Activated CD8-positive, alpha-beta T cell treated with anti-CD3 and anti-CD28 coated beads for 36 hours (primary cell): ENCODE measurements at places on chromosomes 6 and 20. TPM values are rescaled to one million over a fixed set of nuclear protein-coding genes. Genes with fewer than 3 reads are reported as not detected.

TBX18 gene
- total RNA-seq, result not detected

ABT1 gene
- total RNA-seq, result 27.7 TPM

CST4 gene
- total RNA-seq, result not detected

PBOV1 gene
- not detected for total RNA-seq

RIPPLY2 gene
- total RNA-seq, result not detected

CCN2 gene
- not detected for total RNA-seq

MYL9 gene
- total RNA-seq, result not detected

HLA-DPB1 gene
- total RNA-seq, result 12.3 TPM

HLA-DRA gene
- 8.6 TPM for total RNA-seq

PPT2 gene
- total RNA-seq, result 21.7 TPM

SYTL3 gene
- total RNA-seq, result 151 TPM

TNXB gene
- total RNA-seq, result 1.8 TPM

MAP7 gene
- total RNA-seq, result 0.67 TPM

BACH2 gene
- 66.9 TPM for total RNA-seq

HSF2 gene
- total RNA-seq, result 22.4 TPM

RAD21L1 gene
- 0.25 TPM for total RNA-seq

KIF6 gene
- total RNA-seq, result 0.13 TPM

SASH1 gene
- 0.05 TPM for total RNA-seq

AGPAT1 gene
- total RNA-seq, result 24.6 TPM

FKBP1A gene
- total RNA-seq, result 259 TPM

MAS1 gene
- total RNA-seq, result not detected

DYNLT2 gene
- 2.4 TPM for total RNA-seq

SLC26A8 gene
- not detected for total RNA-seq

OR2H2 gene
- total RNA-seq, result not detected

SLC24A3 gene
- not detected for total RNA-seq

ARFGAP1 gene
- 71.3 TPM for total RNA-seq

PXDC1 gene
- 0.29 TPM for total RNA-seq

BTN1A1 gene
- 0.11 TPM for total RNA-seq
